ENCODE measurements at places on chromosomes 2 and 18. TPM values are rescaled to one million over a fixed set of nuclear protein-coding genes. Genes with fewer than 3 reads are reported as not detected.

PFN4 gene
- polyA plus RNA-seq = 1.8 TPM

FTCDNL1 gene
- polyA plus RNA-seq = 3.0 TPM

MAP3K19 gene
- polyA plus RNA-seq = not detected

GRCh38 chr2:151862700-151863099 lies 34.5 kb upstream of the ARL5A start:
- peak; percentile 96 for DNase-seq

GRCh38 chr2:108226564-108226963 lies 13.2 kb upstream of the SULT1C3 start:
- DNase-seq = no peak

GRCh38 chr2:120814352-120814751 lies 78.7 kb downstream of the GLI2 start:
- no peak for DNase-seq

All from GM12878 (cell line).